Brain pericyte (primary cell): ENCODE measurements at places on chromosomes 5 and 9.

DNA sequence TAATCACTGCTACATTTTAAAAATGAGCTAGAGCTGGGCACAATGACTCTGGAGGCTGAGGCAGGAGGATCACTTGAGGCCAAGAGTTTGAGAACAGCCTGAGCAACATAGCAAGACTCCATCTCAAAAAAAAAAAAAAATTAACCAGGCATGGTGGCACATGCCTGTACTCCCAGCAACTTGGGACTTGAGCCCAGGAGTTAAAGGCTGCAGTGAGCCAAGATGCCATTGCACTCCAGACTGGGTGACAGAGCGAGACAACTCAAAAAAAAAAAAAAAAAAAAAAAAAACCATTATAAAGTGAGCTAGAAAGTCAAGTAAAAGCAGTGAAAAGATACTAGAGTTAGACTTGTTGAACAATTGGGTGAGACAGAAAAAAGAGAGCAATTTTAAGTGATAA lies 28.2 kb downstream of the FEM1C start:
- no peak for DNase-seq

GRCh38 chr9:136353757-136354488 lies 9.6 kb downstream of the DNLZ start:
- no peak for DNase-seq

- DNase-seq = no peak
Measured at GRCh38 chr9:100652850-100653249, 75.0 kb downstream of the CAVIN4 start.

DNA sequence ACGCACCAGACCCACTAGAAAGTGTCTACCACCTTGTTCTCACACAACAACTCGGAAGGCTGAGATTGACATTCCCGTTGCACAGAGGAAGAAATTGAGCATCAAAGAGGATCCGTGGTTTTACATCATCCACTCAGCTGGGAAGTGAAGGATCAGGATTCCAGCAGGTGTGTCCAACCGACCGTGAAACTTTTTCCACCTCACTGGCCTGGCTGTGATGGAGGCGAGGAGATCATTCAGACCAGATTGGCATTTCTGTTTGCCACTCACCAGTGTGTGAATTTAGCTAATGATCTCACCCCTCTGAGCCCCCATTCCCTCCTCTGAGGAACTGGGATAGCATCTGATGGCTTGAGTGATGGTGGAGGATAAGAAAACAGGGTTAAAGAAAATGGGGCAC lies 46.7 kb upstream of the CPLX2 start:
- no peak for DNase-seq

GRCh38 chr5:55638051-55638450 lies 74.1 kb downstream of the SLC38A9 start:
- DNase-seq = no peak

GRCh38 chr5:98309785-98310598 lies 463.5 kb upstream of the RGMB start:
- peak; percentile 27 for DNase-seq

DNA sequence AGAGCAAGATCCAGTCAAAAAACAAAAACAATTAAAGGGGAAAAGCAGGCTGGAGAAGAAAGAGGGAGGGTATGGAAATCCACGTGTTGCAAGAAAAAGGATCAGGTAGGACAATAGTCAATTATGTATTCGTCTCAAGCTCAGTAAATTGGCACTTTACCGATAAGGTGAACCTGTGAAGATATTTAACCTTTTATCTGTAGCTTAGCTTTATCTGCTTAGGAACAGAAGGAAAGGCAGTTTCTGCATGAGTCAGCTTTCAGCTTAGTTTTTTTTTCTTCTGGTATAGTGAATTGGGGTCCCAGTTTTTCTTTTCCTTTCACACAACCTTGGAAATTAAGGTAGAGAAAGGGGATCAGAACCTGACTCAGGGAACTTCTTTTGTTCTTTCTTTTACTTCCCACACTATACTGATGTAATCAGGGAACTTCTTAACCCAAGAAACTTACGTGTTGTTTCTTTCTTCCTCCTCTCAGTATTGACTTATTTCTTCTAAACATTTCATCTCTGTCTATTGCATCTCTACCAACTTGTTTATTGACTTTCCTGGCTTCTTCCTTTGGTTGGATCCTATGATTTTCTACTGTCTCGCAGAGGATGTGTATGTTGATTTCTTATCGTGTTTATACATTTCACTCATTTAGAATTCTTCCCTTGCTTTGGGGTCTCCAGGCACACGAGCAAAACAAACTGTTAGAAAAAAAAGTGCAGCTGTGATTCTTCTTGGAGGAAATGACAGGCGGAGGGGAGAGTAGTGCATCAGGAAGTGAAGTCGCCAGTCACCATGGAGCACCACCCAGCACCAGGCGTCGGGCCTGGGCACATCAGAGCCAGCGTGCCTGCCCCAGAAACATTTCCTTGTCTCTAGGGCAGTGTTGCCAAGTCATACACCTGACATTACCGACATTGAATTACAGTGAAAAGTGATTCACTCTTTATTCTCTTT lies 123.0 kb upstream of the LHFPL2 start:
- no peak for DNase-seq

DNA sequence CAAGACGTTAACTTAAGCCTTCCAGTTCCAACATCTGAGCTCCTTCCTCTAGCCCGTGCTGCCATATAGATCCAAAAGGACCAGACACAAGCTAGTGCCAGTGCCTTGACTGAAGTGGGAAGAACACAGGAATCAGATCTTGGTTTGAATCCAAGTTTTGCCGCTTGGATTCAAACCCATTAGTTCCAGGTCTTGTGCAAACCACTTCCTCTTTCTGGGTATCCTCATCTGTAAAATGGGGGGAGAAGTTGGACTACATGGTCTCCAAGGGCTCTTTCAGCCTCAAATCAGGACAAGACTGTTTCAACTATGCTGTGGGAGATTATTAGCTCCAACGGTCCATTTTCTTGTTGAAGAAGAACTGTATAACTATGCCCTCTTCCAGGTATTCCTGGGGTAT lies 32.6 kb downstream of the TTLL11 start:
- DNase-seq = no peak

DNA sequence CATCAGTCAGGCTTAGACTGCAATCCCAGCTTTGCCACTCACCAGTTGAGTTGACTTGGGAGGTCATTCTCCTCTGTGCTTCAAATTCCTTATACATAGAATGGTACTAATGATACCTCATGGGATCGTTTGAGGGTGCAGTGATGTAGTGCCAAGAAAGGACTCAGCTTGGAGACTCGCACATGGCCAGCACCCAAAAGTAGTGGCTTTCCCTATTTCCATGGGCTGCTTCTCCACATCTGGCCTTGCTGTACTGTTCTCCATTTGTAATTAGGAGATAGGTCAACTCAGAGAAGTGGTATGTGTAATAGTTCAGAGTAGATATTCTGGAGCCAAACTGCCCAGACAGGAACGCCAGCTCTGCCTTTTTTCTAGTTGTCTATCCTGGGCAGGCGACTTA lies 5.5 kb downstream of the CCL19 start:
- no peak for DNase-seq

GRCh38 chr5:126508962-126509279 lies 85.7 kb downstream of the GRAMD2B start:
- no peak for DNase-seq

DNA sequence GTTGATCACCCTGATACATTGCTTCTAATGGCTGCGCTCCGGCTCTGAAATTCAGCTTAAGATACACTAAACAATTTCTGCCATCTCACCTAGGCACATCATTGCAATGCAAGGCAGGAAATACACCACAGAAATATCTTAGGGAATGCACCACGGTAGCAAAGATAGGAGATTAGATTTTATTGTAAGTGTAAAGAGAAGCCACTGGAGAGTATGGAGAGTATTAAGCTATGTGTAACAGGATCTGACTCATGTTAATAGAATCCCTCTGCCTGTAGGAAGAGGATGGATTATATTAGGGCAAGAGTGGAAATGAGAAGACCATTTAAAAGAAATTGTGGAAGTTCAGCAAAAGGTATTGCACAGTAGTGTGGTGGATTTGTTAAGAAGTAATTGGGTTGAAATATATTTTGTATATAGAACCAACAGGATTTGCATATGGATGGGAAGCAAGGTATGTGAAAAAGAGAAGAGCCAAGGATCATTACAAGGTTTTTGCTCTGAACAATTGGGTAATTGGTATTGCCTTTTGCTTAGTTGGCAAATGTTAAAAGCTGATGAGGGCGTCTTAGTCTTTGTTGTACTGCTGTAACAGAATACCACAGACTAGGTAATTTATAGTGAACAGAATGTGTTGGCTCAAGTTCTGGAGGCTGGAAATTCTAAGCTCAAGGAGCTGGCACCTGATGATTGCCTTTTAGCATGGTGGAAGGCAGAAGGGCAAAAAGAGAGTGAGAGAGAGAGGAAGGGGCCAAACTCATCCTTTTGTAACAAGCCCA lies 636.1 kb downstream of the PSAT1 start:
- no peak for DNase-seq

DNA sequence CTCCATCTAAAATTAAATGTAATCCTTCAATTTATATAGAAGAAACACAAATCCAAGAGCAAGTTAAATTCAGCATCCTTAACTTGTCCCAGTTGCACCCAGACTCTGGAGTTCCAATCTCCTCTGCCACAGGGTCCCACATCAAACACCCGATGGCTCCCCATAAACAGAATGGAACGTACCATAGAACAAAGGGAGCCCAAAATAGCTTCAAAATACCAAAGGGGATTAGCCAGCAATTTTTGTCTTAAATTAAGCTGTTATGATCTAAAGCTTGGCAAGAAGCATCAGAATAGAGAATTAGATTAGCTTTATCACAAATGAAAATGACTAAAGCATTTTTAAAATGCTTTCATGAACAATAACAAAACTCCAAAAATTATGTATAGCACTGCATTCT lies 112.8 kb downstream of the FANCC start:
- DNase-seq = no peak

GRCh38 chr5:73531356-73531755 lies 33.1 kb downstream of the BTF3 start:
- no peak for DNase-seq

GRCh38 chr5:83524991-83525390 lies 53.4 kb downstream of the VCAN start:
- DNase-seq = no peak

DNA sequence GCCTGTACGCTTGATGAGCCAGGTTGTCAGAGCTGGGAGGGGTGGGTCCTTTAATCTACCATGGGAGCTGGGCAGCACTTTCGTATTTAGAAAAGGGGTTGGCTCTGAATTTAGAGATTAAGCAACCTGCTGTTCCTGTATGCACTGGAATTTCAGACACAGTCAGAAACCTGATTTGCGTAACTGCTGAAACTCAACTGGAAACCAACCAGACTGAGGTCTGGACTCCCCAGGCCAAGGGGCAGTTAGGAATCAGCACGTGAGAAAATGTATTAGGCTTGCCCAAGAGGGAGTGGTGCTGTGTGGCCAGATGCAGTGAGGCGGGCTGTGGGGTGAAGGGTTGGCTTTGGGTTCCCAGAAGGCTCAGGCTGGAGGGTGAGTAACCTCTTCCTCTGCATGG lies 235.0 kb downstream of the GOLPH3 start:
- no peak for DNase-seq
